Stimulated activated CD4-positive, alpha-beta T cell treated with anti-CD3 and anti-CD28 coated beads, Interleukin-15, amount 100 ng/mL, for 1 hour (primary cell): ENCODE measurements at places on chromosomes 6 and 20.

- no peak for DNase-seq
Observed at GRCh38 chr6:161342039-161342438, 68.2 kb upstream of the AGPAT4 start.

- DNase-seq: no peak
Observed at GRCh38 chr6:112027942-112028674, 25.8 kb upstream of the CCN6 start.

GRCh38 chr6:145801021-145801420, 13.6 kb downstream of the FBXO30 start:
- no peak for DNase-seq

DNA sequence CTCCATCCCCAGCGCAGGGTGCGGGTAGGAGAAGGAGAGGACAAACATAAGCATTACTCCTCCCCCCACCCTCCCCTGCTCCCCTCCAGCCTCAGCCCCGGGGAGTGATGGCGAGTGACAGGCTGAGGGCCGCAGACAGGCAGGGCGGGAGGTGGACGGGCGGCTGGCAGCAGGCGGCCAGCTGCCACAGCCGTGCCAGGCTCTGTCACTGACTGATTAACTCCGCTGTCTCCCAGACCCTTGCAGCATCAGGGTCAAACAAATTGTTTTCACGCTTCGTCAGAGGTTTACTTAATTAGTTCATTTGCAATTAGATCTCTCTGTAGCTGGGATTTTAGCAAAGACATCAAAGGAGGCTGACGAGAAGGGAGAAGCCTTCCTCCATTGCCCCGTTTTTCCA, 41.9 kb downstream of the FOXP4 start:
- no peak for DNase-seq

GRCh38 chr6:122998403-122998975, 2.5 kb downstream of the CLVS2 start:
- no peak for DNase-seq

GRCh38 chr6:46329568-46329967, 158.8 kb upstream of the ENPP5 start:
- no peak for DNase-seq
